Activated T-cell treated with anti-CD3 and anti-CD28 coated beads, Interleukin-2, amount 50 U/mL, for 24 hours (primary cell): ENCODE measurements at places on chromosomes 11 and 22.

DNA sequence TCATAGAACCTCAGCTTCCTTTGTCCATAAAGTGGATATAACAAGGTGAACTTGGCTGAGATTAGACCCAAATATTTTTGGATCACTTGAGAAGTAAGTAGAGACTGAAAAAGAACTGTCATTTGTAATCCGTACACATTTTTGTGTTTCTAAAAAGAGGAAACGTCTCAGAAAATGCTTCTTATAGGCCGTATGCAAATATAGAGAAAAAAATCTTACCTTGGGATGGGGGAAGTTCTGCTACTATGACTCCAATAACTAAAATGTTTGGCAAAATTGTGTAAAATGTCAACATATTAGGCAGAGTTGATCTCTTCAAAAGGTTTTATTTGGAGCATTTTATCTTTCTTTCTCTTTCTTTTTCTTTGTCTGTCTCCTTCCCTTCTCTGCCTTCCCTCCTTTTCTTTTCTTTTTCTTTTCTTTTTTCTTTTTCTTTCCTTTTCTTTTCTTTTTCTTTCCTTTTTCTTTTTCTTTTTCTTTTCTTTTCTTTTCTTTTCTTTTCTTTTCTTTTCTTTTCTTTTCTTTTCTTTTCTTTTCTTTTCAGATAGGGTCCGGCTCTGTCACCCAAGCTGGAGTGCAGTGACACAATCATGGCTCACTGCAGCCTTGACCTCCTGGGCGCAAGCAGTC lies 48.2 kb downstream of the ADM start:
- DNase-seq = no peak

DNA sequence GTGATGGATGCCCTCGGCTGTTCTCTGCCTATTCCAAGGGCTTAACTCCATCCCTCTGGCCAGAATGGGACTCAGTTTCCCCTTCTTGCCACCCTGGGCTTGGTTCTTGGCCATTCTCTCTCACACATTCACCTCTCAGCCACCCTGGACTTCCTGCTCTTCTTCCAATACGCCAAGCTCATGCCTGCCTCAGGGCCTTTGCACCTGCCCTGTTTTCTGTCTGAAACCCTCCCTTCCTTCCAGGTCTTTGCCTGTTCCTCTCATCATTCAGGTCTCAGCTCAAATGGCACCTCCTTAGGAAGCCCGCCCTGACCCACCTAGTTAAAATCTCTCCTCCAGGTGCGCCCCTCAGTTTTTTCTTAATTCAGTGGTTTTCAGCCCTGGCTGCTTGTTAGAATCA lies 76.6 kb upstream of the TP53I11 start:
- DNase-seq = no peak

- no peak for DNase-seq
Measured at GRCh38 chr11:133830931-133831907, 14.1 kb downstream of the SPATA19 start.

DNA sequence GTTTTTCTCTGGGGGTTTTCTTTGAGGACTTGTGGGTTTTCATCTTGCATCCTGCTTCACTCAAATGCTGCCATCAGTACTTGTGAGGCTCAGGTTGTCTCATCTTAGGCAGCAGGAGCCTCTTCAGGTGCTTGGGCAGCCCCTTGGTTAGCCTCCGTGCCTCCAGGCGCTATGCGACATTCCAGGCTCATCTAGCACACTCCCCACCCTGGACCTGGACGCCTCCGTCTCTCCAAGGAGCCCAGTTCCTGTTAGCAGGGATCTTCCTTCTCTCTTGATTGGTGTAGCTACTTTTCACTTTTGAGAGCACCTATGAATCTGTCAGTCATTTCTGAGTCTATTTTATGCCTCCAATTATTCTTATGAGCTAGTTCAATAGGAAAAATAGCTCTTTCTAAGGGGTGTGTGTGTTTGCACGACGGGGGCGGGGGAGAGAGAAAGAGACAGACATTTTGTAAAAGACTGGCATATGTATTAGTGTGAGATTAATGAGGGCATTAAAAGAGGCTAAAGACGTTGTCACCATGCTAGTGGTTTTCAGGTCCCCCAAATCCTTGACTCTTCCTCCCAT lies 7.8 kb downstream of the TUBA8 start:
- no peak for DNase-seq

DNA sequence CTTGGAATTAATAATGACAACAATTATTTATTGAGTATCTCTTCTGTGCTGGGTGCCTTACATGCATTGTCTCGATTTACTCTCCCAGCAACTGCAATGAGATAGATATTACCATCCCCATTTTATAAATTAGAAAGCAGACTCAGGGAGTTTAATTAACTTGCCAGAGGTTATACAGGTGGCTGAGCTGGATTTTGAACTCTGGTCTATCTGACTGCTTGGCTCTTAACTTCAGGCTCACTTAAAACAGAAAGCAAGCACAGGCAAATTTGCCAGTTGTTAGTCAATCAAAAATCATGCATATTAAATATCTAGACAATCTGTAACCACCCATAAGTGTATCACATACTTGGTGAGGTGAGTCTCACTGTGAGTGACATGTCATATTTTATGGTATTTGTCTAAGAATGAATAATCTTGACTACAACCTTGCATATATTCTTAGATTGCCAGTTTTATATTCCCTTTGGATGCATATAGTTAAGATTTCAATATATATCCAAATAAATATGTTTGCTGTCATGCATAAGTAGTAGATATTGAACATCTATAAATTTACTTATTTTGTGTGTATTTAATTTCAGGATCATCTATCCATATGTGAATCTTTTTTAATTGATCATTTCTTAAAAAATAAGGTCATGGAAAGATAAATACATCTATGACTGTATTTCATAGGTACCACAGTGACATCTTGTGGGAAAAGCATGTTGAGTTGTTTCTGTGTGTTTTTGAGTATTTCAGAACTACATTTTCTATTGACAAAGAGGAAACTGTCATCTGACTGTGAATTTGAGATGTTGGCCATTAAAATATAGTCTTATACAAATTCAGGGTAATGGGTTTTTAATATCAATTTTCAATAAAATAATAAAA lies 112.0 kb upstream of the ARHGAP42 start:
- DNase-seq = no peak

GRCh38 chr11:119901657-119902577 lies 172.9 kb upstream of the NECTIN1 start:
- DNase-seq = no peak

GRCh38 chr11:36822829-36823228 lies 224.8 kb upstream of the RAG2 start:
- no peak for DNase-seq

- no peak for DNase-seq
Measured at GRCh38 chr11:119520966-119521365, 98.0 kb upstream of the THY1 start.

GRCh38 chr22:30889268-30889995 lies 79.1 kb downstream of the MORC2 start:
- no peak for DNase-seq

DNA sequence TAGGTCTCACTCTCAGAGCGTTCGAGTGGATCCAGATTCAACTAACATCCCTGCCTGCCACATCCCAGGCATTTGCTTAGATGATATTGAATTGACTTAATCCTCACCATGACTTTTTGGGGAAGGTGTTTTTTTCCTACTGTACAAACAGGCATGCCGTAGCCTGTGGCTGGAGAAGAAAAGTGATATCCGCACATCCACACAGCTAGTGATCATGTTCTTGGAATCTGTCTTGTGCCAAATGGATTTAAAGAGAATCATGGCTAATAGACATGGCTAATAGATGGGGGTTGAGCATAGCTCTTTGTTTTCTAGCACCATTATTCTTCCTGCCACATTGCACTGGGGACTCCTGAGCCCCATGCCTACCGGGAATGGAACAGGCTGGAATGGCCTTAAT lies 82.1 kb upstream of the THY1 start:
- DNase-seq = no peak

- DNase-seq = no peak
Measured at GRCh38 chr22:30996462-30996861, 27.4 kb downstream of the TUG1 start.
